ENCODE measurements at places on chromosomes 3 and 15. TPM values are rescaled to one million over a fixed set of nuclear protein-coding genes. Genes with fewer than 3 reads are reported as not detected.

The GOLGA8T gene
- total RNA-seq, result not detected

DNA sequence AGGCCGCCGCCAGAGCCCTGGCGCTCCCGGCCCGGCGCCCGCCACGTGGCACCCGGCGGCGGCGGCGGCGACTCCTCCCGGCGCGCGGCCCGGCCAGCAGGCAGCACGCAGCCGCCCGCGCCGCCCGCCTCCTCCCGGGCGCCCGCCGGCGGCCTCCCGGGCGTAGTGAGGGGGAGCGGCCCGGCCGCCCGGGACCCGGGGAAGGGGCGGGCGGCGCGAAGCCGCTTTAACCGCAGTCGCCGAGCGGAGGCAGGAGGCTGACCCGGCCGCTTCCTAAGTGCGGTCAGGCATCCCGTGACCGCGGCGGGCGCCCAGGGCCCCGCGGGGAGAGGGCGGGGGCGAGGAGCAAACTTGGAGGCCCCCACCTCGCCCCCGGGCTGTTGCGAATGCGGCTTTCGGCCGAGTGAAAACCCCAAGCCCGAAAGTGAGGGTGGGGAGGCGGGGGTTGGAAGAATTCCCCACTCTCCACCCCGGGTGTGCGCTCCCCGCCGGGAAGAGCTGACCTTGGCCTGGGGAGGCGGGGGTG, 1.7 kb upstream of the HES1 start:
- peak overlapping the region; percentile 88 for H3K27ac ChIP-seq
- peak overlapping the region; percentile 40 for H3K4me3 ChIP-seq
- no peaks in the 10 kb centered on the region for H3K27me3 ChIP-seq
- DNase-seq, result no peak
- peaks cover 24% of the 10 kb centered on the region for H3K36me3 ChIP-seq
- H3K4me1 ChIP-seq, result peaks cover 60% of the 10 kb centered on the region

GRCh38 chr15:89829616-89830440, 15.2 kb upstream of the ANPEP start:
- no peaks in the 10 kb centered on the region for H3K27me3 ChIP-seq
- no peak for DNase-seq
- peaks cover 54% of the 10 kb centered on the region for H3K4me1 ChIP-seq
- H3K36me3 ChIP-seq, result peaks cover 25% of the 10 kb centered on the region
- peak overlapping the region; percentile 79 for H3K27ac ChIP-seq

The SLC15A2 gene
- 2.8 TPM for total RNA-seq

GRCh38 chr3:19149368-19149767, 1.1 kb downstream of the KCNH8 start:
- H3K4me1 ChIP-seq, result 0 out of 2 replicates have a peak, but pooled peaks cover 5% of the 10 kb centered on the region
- no peaks in the 10 kb centered on the region for H3K36me3 ChIP-seq
- peak; percentile 5 for DNase-seq
- H3K27me3 ChIP-seq, result no peaks in the 10 kb centered on the region
- no peak overlapping the region for H3K4me3 ChIP-seq
- no peak overlapping the region for H3K27ac ChIP-seq

The EPHB3 gene
- total RNA-seq, result 15.7 TPM

DNA sequence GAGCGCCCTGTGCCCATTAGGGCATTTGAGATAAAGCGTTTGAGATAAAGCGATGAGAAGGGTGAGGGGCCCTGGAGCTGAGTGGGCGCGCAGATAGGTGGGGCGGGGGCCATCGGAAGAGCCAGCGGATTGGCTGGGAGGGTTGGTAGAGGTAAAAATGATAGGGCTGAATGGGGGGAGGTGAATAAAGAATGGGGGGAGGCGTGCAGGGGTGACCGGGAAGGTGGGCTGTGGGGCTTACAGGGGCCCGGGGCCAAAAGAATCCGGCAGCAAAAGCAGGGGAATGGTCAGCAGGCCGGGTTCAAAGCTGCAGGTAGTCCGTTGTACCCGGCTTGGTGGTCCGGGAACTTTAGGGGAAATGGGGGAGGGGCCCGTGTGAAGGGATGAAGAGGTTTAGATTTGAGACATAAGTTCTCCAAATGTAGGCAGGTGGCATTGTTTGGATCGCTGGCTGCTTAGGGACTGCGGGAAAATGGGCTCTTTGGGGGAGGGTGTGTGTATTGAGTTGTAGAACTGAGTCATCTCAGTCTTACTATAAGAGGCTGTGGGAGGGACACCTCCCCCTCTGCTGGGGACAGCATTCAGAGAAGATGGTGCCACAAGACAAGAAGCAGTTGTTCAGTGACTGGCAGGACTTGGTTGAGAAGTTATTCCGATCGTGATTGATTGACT, 610 bp downstream of the ARID3B start:
- no peaks in the 10 kb centered on the region for H3K27me3 ChIP-seq
- H3K36me3 ChIP-seq, result no peaks in the 10 kb centered on the region
- DNase-seq, result peak; percentile 59

The GPR87 gene
- 9.0 TPM for total RNA-seq

The TERC gene
- total RNA-seq, result 7.6 TPM
